Calu3 (cell line): ENCODE measurements at places on chromosomes 13 and 19. TPM values are rescaled to one million over a fixed set of nuclear protein-coding genes. Genes with fewer than 3 reads are reported as not detected.

PCSK4 gene
- 4.5 and 5.5 TPM in 2 replicates for total RNA-seq

GPC5 gene
- total RNA-seq: not detected in 2 replicates

ADGRE2 gene
- total RNA-seq: 0.54 TPM in 1 of 2 replicates, not detected in the other

CEACAM3 gene
- total RNA-seq: not detected in 2 replicates

TEKTIP1 gene
- total RNA-seq: 1.4 and 2.7 TPM in 2 replicates

CD37 gene
- not detected in 2 replicates for total RNA-seq

APOC4 gene
- total RNA-seq: not detected in 2 replicates

FXYD1 gene
- 1.6 and 2.0 TPM in 2 replicates for total RNA-seq

TRPC4 gene
- total RNA-seq: 0.20 TPM in 1 of 2 replicates, not detected in the other

PCDH17 gene
- not detected in 2 replicates for total RNA-seq

RRAS gene
- total RNA-seq: 70.4 and 82.2 TPM in 2 replicates

SPACA4 gene
- total RNA-seq: not detected in 2 replicates

PSG11 gene
- not detected in 2 replicates for total RNA-seq

ZNF579 gene
- 29.8 and 33.4 TPM in 2 replicates for total RNA-seq

CACNG6 gene
- 137 and 144 TPM in 2 replicates for total RNA-seq

CALM3 gene
- 182 and 220 TPM in 2 replicates for total RNA-seq

PRSS57 gene
- total RNA-seq: not detected in 2 replicates

NLRP9 gene
- not detected in 2 replicates for total RNA-seq

TEX101 gene
- total RNA-seq: not detected in 2 replicates

CD22 gene
- 5.9 and 7.6 TPM in 2 replicates for total RNA-seq

CRB3 gene
- 45.6 and 47.6 TPM in 2 replicates for total RNA-seq

SIGLEC8 gene
- total RNA-seq: not detected in 2 replicates

FFAR2 gene
- not detected in 2 replicates for total RNA-seq

IGFL2 gene
- not detected in 2 replicates for total RNA-seq

FGF9 gene
- total RNA-seq: 0.32 TPM in 1 of 2 replicates, not detected in the other

UTP14C gene
- 12.4 and 13.6 TPM in 2 replicates for total RNA-seq

GRK1 gene
- not detected in 2 replicates for total RNA-seq

TTYH1 gene
- 2.9 and 3.9 TPM in 2 replicates for total RNA-seq

PSG6 gene
- not detected in 2 replicates for total RNA-seq

CYP4F11 gene
- total RNA-seq: 2.6 and 7.2 TPM in 2 replicates

CCNA1 gene
- total RNA-seq: not detected in 2 replicates

COL5A3 gene
- 0.26 and 0.49 TPM in 2 replicates for total RNA-seq

NMRK2 gene
- total RNA-seq: not detected in 2 replicates

GAMT gene
- 14.3 and 19.4 TPM in 2 replicates for total RNA-seq

STARD13 gene
- 8.6 and 11.3 TPM in 2 replicates for total RNA-seq
